ENCODE measurements at places on chromosomes 12 and 14. TPM values are rescaled to one million over a fixed set of nuclear protein-coding genes. Genes with fewer than 3 reads are reported as not detected.

The RAB15 gene
- 36.9 TPM for polyA plus RNA-seq

The CMTM5 gene
- polyA plus RNA-seq = 2.2 TPM

The ART4 gene
- polyA plus RNA-seq = 0.24 TPM

The TCTN1 gene
- 108 TPM for polyA plus RNA-seq

The RNASE3 gene
- 0.66 TPM for polyA plus RNA-seq

The SLC16A7 gene
- 3.2 TPM for polyA plus RNA-seq

GRCh38 chr12:123771261-123771660 is 9.2 kb downstream of the DNAH10 start:
- no peak for DNase-seq

GRCh38 chr12:113486722-113487121 is 15.1 kb upstream of the LHX5 start:
- DNase-seq = no peak

- no peak for DNase-seq
Observed at GRCh38 chr12:104494793-104495158, 38.0 kb downstream of the CHST11 start.

- no peak for DNase-seq
Observed at GRCh38 chr14:23326491-23327332, 5.5 kb downstream of the PABPN1 start.

GRCh38 chr14:36848213-36848612 is 186.6 kb downstream of the PAX9 start:
- DNase-seq = no peak

DNA sequence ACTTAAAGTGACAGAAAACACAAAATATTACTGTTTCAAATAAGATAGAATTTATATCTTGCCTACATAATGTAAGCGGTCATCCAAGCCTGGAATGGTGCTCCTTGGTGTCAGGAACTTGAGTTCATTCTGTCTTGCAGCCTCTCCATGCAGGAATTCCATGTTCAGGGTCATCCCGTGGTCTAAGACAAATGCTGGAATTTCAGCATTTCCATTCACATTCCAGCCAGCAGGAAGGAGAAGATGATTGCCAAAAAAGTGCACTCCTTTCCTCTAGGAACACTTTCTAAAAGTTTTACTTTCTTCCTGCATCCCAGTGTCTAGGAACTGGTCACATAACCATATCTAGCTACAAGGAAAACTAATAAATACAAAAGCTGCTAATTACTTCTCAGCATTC is 106.3 kb downstream of the PTPRO start:
- no peak for DNase-seq

- no peak for DNase-seq
Observed at GRCh38 chr14:92997343-92998061, 74.6 kb downstream of the CHGA start.

DNA sequence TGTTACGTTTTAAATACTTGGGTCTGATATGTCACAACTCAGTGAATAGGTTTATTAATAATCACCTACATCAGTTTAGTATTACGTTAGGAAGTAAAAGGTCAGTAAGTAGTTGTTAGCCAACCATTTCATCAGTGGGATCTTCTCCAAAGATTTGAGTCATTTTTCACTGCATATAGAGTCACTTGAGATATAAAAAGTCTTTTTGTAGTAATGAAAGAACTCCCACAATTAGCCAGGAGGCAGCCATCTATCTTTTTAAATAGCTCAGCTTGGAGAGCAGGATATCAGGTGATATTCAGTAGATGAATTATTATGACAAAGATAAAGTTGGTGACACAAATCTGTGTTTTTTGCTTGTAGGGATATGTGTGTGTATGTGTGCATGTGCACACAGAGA is 309.3 kb downstream of the PDZRN4 start:
- no peak for DNase-seq

DNA sequence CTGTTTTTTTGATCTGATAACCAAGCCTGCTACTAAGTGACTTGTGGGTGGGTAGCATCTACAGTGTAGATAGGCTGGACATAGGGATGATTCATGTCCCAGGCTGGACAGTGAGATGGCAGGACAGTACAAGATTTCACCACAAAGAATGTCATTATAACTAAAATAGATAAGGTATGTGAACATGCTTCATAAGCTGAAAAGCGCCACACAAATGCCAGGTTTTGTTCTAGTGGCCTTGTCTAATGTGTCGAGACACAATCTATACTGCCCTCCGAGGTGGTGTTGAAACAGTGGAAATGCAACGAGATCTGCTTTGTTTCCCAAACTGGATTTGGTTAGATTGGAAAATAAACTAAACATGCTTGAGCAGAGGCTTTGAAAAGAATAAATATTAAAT is 4.4 kb downstream of the LGALS3 start:
- no peak for DNase-seq

DNA sequence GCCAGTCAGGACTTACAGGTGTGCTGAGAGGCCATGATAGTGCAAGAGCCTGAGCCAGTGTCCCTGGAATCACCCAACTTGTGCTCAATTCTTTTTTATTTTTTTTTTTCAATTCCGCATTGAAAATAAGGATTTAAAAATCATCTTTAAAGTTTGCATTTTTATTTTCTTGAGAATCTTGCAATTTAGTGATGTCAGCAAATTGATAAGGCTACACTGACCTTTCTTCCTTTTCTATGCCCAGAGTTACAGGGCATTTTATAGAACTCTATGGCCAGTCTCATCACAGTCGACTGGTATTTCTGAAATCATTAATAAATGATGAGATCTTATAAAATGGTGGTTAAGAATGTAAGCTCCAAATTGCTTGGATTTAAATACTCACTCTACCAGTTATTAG is 63.3 kb upstream of the PRKD1 start:
- DNase-seq = no peak

Data from left renal cortex interstitium (tissue), 4 donors.